ENCODE measurements at places on chromosomes 4 and X.
A peak's percentile ranks its signal among the peaks of the same experiment; 100 is the strongest.

- DNase-seq, result no peak
Observed at GRCh38 chrX:24482823-24483415, 17.8 kb downstream of the PDK3 start.

DNA sequence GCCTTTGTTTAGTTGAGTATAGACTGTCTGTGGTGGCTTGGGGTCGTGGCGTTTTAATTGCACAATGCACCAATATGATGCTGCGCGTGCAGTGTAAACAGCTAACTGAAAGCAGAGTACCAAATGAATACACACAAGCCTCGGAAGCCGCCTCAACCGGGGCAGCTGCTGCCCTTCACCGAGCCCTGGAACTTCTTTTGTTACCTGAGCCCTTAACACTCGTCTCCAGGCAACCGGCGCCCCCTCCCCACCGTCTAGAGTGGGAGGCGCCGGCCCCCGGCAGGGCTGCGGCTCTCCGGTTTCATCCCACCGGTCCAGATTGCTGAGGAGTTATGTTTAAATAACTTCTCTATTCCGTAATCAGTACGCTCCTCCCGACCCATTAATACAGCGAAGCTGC is 173.2 kb upstream of the TBL1X start:
- DNase-seq, result peak; percentile 84

- DNase-seq, result peak; percentile 67
Observed at GRCh38 chrX:18354369-18355223, at the start of gene SCML2. SCML2 (minus strand) TSS chrX:18354688; CDS start chrX:18334071, 20,617 bp downstream.

DNA sequence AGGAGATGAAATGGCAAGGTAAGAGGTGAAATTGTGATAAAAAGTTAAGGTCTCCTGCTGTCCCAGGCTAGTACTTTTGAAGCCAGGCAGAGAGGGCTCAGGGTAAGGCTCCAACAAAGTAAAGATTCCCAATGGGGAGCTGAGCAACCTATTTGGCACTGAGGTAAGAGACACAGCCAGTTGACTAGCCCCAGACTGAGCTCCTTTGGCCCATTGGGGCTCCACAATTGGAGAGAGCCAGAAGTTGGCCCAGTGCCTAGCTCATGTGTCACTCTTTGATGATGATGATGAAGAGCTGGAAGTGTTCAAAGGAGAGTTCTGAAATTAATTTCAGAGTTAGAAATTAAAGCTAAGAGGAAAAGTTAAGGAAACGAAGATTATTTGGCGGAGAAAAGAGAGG is 94.6 kb downstream of the RLIM start:
- no peak for DNase-seq

GRCh38 chr4:181536196-181536746 is 706.9 kb upstream of the TENM3 start:
- no peak for DNase-seq

GRCh38 chr4:155072417-155072816 is 136.0 kb upstream of the NPY2R start:
- no peak for DNase-seq

GRCh38 chrX:149185087-149185486 is 320.0 kb downstream of the IDS start:
- no peak for DNase-seq

DNA sequence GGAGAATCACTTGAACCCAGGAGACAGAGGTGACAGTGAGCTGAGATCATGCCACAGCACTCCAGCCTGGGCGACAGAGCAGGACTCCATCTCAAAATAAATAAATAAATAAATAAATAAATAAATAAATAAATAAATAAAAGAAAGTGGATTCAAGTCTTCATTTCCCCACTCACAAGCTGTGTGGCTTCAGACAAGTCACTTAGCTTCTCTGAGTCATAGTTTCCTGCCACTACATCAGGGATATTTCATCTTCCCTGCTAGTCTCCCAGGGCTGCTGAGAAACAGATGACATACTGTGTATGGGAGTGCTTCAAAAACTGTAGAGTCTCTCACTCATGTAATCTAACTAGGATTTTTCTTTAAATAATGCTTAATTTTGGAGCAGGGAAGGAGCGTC is 37.2 kb downstream of the TBC1D9 start:
- DNase-seq, result no peak
